ENCODE measurements at places on chromosomes 7 and 10.
A peak's percentile ranks its signal among the peaks of the same experiment; 100 is the strongest.

DNA sequence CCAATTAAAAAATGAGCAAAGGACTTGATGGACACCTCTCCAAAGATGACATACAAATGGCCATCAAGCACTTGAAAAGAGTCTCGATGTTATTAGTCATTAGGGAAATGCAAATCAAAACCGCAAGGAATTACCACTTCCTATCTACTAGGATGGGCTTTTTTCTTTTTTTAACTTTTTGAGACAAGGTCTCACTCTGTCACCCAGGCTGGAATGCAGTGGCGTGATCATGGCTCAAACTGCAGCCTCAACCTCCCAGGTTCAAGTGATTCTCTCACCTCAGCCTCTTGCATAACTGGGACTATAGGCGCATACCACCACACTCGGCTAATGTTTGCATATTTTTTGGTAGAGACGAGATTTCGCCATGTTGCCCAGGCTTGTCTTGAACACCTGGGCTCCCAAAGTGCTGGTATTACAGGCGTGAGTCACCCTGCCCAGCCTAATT, 13.6 kb downstream of the NKX1-2 start:
- no peak for DNase-seq

GRCh38 chr10:14008740-14009080, 322.0 kb downstream of the FRMD4A start:
- DNase-seq = no peak

GRCh38 chr10:122561212-122561611, 658 bp downstream of the DMBT1 start:
- DNase-seq = no peak

DNA sequence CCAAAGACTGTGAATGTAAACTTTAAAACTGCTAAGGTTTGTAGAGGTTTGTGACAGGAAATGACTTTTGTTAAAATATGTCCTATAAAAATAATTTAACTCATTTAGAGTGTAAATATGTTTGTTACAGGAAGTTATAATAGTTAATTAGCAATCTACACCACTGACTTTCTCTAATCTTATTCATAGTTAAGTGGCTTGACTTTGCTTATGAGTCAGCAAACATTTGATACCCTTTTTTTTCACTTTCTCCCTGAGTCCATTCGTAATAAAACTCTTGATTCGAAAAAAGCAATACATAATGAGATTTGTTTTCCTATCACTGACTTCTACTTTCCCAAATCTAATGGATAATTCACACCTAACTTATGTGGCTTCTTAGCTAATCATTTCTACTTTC, 317.7 kb upstream of the SEMA3C start:
- DNase-seq = peak; percentile 18

DNA sequence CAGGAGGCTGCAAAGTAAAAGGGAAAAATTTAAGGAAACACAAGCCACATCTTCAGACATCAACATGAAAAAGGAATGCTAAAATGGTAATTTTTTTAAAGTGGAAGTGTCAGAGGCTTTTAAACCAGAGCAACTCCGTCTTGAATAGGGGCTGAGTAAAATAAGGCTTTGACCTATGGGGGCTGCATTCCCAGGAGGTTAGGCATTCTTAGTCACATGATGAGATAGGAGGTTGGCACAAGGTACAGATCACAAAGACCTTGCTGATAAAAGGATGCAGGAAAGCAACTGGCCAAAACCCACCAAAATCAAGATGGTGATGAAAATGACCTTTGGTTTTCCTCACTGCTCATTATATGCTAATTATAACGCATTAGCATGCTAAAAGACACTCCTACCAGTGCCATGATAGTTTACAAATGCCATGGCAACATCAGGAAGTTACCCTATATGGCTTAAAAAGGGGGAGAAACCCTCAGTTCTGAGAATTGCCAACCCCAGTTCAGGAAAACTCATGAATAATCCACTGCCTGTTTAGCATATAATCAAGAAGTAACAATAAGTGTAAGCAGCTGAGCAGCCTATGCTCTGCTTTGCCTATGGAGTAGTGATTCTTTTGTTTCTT, 128.3 kb downstream of the SKAP2 start:
- no peak for DNase-seq

- DNase-seq = no peak
Measured at GRCh38 chr10:11197878-11198277, 180.2 kb downstream of the CELF2 start.

DNA sequence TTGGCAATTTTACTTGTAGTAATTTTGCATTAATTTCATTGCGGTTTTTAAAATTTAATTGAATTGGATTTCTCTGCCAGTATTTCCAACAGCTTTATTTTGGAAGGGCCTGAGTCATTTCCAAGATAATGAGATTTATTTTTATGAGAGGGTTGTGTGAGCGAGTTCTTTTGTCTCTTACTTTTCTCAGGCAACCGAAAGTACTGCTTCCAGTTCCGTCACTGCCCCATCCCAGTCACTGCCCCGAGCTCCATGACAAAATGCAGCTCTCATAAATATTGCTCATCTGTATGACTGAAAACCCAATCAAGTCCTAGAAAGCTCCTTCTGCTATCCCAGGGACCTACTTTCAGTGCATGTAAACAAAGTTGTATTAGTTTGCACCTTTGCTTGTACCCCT, 468.4 kb upstream of the SEMA3D start:
- no peak for DNase-seq

DNA sequence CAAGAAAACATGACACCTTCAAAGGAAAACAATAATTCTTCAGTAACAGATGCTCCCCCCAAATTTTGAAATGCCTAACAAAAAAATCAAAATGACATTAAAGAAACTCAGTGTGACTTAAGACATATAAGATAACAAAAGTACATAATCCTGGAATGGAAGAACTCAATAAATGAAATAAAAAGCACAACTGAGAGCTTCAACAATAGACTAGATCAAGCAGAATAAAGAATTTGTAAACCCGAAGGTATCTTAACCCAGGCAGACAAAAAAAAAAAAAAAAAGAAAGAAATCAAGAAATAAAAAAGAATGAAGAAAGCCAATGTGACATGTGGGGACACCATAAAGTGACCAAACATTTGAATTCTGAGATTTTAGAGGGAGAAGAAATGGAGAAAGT, 27.7 kb upstream of the LRRD1 start:
- DNase-seq = peak; percentile 5
